ENCODE measurements at places on chromosomes 2 and 18.
A peak's percentile ranks its signal among the peaks of the same experiment; 100 is the strongest.

- DNase-seq = no peak
Measured at GRCh38 chr2:45860136-45861121, 209.0 kb downstream of the PRKCE start.

GRCh38 chr18:51390702-51391101, 193.2 kb upstream of the MEX3C start:
- no peak for DNase-seq

- no peak for DNase-seq
Measured at GRCh38 chr2:133789743-133790142, 221.5 kb upstream of the NCKAP5 start.

DNA sequence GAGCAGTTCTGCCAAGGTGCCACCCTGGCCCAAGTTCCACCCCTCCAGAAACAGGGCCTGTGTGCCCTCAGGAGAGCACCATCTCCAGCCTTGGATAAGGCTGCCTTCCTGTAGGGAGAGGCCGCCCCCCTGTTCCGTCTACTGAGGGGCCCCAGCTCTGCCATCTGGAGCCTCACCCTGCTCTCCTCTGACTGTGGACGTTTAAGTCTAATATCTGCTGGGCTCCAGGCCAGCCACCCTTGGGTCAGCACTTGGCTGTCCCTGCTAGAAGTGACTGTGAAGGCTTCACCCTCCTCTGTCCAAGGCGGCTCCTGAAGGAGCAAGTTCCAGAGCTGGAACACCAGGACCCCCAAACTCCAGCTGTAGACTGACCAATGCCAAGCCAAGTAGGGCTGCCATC, 26.3 kb downstream of the RHOB start:
- no peak for DNase-seq

DNA sequence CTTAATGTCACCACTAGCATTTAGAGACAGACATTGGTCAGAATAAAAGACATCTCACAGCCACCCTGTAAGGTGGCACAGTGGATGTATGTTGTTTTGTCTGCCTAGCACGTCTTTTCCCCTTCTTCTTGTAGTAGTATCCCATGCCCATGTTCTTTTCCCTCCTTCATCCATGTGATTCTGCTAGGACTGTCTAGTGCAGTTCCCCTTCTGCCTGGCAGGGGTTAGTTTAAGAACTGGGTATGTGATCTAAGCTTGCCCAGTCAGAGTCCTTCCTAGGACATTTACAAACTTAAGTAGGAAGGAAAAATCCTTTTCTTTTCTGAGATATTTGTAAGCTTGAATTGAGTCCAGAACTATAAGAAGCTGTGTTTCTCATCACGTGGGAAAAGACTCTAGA, 172.3 kb downstream of the BABAM2 start:
- no peak for DNase-seq

DNA sequence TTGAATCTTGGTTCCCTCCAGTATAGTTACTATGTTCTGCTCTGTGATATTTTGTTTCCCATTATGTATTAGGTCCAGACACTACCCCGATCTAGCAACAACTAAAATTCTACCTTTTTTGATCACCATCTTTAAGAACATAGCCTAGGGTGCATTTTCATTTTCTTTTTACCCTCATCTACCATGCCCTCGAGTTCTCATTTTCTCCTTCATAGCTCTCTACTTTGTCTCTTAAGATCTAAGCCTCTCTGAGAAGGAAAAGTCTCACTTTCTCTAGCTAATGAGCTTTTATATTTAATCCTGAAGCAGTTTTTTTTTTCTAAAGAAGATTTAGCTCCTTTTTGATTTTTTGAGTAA, 1089.4 kb upstream of the SLC39A10 start:
- DNase-seq = no peak

DNA sequence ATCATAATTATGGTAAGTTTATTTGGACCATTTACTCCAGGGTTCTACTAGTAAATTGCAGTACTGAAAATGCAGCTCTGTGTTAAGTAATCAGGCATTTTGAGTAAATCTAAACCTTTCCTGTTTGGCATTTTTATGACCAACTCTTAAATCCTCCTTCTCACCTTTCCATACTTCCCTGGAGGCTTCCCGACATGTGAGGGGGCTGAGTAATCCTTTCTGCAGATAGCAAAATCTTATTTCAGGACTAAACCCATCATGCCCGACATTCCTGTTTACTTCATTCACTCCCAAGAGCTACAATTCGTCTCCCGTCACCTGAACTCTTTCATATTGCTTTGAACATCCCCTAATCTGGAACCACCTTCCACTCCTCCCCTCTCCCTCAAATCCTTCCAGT, 296.6 kb downstream of the IKZF2 start:
- no peak for DNase-seq

DNA sequence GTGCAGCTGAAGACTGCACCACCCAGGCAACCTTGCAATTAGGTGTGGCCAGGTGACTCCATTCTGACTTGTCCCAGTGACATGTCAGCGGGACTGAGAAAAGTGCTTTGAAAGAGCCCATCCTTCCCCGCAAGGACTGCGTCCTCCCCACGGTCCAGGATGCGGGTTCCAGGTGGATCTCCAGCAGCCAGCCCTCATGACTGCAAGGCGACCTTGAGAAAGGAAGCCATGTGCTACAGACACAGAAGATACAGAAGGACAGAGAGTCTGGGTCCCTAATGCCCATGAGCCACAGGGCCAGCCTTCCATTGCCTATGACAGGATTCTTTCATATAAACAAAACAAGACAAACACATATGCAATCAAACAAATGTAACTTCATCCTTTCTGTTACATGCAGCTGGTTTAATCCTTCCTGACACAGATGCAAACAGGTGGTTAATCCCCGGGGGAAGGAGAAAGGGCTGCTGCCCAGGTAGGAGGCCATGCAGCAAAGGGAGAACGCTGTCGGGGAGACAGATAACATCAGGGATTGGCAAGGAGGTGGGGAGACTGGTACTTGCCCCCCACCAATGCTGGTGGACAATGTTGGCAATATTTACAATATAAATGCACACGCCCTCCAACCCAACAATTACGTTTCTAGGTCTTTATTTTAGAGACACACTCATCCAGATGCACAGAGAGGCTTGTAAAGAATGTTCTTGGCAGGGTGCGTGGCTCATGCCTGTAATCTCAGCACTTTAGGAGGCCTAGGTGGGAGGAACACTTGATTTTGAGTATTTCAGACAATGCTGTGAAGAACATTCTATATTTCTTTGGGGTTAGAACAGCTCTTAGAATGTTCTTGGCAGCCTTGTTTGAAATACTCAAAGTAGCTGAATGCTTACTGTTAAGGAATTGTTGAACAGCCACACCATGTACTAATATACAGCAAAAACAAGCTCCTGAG, 64.8 kb downstream of the NCAPH start:
- no peak for DNase-seq

DNA sequence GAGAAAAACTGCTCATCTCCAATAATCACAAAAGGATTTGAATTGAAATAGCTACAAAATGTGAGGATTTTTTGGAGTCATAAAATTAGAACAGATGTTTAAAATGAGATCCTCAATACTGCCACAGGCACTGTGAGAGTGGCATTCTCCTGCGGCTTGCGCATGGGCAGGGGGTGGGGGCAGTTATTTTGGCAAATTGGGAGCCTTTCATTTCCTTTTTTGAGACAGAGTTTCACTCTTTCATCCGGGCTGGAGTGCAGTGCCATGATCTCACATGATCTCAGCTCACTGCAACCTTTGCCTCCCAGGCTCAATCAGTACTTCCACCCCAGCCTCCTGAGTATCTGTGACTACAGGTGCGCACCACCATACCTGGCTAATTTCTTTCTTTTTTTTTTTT, 42.4 kb downstream of the POMC start:
- no peak for DNase-seq

DNA sequence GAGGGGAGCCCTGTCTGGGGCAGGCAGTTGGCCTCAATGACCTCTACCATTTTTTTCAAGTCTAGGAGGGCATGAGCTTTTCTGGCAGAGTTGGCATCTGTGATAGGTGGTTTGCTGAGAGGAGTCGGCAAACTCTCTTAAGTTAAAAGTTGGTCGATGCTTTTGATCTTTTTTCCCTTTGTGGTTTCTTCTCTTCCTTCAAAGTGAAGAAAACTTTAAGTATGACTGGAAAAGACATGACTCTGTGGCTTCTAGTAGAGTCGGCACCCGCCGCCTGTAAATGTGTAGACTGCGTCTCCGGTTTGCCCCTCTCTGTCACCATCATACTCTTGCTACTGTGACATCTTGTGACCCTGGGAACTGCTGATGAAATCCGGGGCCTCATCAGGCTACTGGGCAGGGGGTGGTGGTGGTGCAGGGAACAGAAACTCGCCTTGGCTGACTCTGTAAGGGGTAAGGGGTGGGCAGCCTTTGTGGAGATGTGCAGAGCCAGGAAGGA, 21.1 kb downstream of the INPP5D start:
- DNase-seq = no peak

GRCh38 chr2:44836174-44836573, 105.3 kb upstream of the SIX3 start:
- DNase-seq = peak; percentile 16

DNA sequence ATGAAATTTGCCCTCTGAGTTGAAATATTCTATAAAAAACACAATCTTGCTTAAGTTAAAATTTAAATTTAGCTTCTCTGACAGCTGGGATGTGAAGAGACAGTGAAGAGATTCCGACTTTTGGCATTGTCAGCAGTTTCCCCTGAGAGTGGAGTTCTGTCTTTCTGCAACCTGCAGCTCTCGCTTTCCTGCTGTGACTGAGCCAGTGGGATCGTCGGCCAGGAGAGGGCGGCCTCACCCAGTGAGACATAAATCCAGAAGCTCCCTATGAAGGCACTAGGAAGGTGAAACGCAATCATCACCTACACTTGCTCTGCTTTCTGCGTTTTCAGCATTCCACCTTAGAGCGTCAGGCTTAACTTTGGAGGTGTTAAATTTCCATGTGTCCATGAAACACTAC, 75.4 kb upstream of the HNMT start:
- peak; percentile 12 for DNase-seq

DNA sequence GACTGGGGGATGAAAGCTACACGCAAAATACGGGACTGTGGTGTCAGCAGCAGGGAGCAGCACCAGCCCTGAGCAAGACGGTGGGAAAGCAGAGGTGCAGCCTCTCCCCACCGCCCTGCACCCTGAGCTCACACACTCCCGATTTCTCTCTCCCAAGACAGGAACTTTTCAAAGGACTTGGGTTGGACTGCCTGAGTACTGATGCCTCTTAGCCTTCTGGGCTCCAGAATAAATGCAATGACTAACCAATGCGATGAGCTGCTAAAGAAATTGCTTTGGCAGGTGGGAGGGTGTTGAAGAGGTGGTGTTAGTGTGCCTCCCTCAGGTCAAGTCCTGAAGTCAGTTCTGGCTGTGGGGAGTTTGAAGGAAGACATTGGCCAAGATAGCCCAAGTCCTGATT, 9.6 kb downstream of the TRIM54 start:
- no peak for DNase-seq

DNA sequence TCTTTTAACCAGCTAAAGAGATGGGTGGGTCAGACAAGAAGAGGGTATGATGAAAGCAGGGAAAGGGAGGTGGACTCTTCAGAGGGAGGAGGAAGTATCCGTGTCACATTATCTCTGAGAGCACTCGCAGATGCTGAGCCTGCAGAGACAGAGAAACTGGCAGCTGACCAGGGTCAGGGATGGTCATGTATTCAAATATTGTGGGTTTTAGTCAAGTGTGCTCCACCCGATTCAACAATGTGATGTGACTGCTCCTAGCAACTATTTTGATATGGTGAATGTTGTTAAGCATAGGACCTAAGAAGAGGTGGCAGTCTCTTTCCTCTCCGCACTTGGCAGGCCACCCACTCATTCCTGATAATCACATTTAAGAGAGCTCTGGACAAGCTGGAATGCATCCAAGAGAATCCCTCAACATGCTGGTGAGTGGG, 1.3 kb upstream of the CLIP4 start:
- DNase-seq = peak; percentile 96

DNA sequence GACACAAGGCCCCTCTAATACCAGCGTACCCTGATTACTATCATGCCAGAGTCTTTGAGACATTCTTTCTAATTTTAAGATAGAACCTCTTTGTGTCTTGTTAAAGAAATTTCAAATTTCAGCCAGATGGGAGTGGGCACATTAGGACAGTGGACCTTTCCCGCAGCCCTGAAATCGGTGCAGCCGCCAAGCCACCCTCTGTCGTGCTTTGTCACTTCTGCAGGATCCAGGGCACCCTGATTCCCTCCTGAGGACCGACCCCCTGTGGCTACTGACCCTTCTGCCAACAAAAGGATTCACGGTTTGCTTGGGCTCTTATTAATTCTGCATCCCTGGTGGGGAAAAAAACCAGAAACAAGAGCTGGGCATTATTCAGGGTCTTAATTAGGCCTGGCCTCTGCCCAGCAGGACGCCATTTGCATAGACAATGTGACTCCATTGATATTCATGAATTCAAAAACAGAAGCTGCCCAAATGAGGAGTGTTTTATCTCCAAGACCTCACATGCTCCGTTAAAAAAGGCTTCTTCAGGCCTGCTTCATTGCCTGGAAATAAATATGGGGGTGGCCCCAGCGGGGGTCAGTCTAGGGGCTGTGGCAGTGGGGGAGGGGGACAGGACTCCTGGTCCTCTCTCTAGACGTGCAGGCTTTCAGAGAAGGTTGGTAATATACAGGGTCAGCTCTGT, 116.9 kb downstream of the ALPK2 start:
- no peak for DNase-seq

DNA sequence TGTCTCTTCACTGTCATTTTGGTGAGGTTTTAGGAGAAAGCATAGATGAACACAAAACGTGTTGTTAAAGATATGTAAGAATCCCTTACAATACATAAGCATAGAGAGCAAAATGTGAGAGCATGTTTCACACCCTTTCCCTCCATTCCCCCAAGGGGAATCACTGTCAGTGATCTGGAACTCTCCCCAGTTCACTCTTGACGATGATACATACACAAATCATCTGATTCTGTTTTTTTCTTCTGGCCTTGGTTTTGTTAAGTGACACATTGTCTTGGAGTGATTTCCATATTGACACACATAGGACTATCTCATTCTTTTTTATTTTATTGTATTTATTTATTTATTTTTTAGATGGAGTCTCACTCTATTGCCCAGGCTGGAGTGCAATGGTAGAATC, 53.7 kb upstream of the TANC1 start:
- DNase-seq = no peak

DNA sequence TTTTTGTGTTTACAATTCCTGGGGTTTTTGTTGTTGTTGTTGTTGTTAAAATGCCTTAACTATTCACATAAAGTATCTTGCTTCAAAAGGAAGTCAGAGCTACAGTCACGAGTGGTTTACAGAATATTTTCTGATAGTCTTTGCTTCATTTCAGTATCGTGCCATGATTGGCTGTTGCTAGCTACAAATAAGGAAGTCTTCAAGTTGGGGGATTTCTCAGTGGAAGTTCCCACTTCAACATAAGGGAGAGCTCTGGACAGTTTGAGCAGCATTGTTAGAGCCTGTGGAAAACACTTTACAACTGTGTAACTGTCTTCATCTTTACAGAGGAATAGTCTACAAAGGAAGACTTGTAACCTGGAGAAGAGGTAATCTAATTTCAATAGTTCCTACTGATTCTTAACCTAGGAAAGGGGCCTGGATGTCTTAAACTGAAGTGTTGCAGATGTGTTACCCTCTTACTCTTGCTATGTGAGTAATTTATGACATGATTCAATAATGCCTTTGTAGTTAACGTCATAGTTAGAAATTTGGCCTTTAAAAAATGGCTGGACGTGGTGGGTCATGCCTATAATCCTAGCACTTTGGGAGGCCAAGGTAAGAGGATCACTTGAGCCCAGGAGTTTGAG, 23.4 kb upstream of the TANK start:
- DNase-seq = peak; percentile 73

GRCh38 chr18:78352910-78353309, 626.7 kb upstream of the SALL3 start:
- no peak for DNase-seq

Data from Caki2 (cell line).